ENCODE measurements at places on chromosomes 7 and 10.

- DNase-seq: no peak
These were observed 147.8 kb downstream of the ADAM12 start for GRCh38 chr10:126240483-126240882.

DNA sequence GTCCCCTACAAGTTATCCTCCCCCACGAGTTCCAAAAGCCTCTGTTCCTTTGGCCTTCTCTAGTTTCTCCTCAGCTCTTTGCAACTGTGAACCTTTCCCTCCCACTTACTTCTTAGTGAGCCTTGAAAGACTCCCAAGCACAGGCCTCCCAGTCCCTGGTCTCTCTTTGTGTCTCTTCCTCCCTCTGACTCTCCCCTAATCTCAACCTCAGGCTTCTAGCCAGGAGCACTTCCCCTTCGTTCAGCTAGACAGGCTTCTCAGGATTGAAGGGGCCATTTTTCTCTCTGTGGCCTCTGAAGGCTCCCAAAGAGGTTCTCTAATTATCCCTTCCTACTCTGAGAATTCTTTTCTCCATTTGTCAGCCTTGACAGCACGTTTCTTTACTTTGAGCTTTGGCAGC is 50.2 kb upstream of the PHYHIPL start:
- peak; percentile 4 for DNase-seq

DNA sequence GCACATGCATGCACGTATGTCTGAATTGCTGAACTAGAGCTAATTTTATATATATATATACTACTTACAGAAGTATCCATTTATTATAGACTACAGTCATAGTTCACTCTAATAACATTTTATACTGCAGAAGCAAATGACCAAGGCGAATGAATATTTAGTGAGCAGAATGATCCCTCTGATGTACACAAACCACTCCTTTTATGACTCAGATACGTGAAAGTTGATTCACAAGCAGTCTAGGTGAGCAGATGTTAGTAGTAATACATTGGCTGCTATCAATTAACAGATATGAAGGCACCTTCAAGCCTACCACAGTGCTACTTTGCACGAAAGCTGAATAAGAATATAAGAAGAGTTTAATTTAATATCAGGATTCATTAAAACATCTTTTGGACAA is 10.4 kb downstream of the GPAM start:
- no peak for DNase-seq

GRCh38 chr10:48446785-48447184 is 140.3 kb downstream of the MAPK8 start:
- no peak for DNase-seq

- no peak for DNase-seq
These were observed 3.7 kb downstream of the IKZF1 start for GRCh38 chr7:50308203-50308531.

- DNase-seq: no peak
These were observed 60.3 kb upstream of the FOXP2 start for GRCh38 chr7:114354306-114354705.

- no peak for DNase-seq
These were observed 379.1 kb upstream of the GALNT17 start for GRCh38 chr7:70752794-70753241.

GRCh38 chr7:28364082-28364481 is 48.2 kb upstream of the CREB5 start:
- no peak for DNase-seq

DNA sequence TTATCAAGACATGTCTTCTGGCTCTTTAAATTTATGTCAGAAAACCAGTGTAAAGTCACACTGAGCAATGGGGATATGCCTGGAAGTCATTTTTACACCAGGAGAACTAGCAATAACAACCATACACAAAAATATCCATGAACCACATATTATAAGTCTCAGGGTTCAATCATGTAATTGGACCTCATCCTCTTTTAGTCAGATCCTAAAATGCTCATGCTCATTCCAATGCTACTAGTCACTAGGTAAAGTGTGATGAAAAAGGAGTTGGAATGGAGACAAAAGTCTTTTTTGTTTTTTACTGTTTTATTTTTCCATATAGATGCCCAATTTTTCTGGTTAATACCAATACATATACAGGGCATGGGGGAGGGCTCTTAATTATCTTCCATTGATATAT is 306.1 kb downstream of the DGKB start:
- DNase-seq: no peak

Measured in ELF-1 (cell line).